ENCODE measurements at places on chromosomes 7 and 10.

GRCh38 chr7:35875292-35875691 lies 74.4 kb downstream of the SEPTIN7 start:
- no peak for DNase-seq

DNA sequence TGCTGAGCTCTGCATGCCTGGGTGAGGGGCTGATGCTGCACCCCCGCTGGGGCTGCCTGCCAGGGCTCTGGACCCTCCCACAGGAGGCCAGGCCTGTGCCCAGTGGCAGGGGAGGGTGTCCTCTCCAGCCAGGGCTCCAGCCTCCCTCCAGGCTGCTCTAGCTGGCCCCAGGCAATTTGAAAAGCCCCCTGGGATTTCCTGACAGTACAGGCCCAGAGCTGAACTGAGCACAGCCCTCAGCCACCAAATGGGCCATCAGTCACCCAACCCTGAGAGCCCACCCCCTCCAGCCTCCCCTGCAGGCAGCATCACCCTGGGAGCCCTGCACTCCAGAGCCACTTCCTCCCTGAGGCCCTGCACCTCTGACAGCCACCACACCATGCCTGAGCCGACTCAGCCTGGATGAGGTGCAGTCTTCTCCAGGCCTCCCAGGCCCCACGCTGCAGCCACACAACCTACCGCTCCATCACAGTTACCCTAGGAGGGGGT lies 101.8 kb upstream of the RET start:
- no peak for DNase-seq

GRCh38 chr10:90337316-90337715 lies 520.5 kb downstream of the HTR7 start:
- no peak for DNase-seq

- DNase-seq: no peak
Measured at GRCh38 chr10:74947781-74948401, 121.5 kb downstream of the KAT6B start.

DNA sequence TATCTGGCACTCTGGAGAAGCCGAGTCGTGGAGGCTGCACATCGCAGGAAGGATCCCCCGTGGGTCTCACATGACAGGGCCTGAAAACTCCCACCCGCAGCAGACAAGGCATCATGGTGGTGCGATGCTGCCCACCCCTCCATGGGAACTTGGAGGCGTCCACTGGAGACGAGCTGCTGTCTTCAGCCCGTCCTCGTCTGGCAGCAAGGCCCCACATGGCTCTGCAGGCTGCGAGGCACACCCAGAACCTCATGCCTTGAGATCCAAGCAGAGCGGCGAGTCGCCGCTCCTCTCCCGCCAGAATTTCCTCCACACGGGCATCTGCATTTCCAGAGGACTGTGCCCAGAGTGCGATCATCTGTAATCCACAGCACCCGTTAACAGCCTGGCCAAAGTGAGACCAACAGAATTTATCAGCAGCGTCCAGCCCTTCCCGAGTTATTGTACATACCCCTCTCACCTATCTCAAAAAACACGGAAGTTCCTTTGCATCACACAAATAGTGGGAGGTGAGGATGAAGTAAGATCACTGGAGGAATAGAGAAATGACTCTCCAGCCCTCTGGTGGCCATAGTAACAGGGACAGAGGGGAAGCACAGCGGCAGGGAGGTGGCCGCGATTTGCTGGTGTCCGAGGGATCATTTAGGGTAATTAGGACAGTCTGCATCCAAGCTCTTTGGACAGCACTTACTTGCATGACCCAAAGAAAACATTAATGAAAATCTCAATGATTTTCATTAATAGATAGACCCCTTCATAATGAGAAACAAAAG lies 292.4 kb downstream of the USP6NL start:
- DNase-seq: no peak

GRCh38 chr10:65497837-65498236 lies 1428.0 kb upstream of the LRRTM3 start:
- DNase-seq: no peak

DNA sequence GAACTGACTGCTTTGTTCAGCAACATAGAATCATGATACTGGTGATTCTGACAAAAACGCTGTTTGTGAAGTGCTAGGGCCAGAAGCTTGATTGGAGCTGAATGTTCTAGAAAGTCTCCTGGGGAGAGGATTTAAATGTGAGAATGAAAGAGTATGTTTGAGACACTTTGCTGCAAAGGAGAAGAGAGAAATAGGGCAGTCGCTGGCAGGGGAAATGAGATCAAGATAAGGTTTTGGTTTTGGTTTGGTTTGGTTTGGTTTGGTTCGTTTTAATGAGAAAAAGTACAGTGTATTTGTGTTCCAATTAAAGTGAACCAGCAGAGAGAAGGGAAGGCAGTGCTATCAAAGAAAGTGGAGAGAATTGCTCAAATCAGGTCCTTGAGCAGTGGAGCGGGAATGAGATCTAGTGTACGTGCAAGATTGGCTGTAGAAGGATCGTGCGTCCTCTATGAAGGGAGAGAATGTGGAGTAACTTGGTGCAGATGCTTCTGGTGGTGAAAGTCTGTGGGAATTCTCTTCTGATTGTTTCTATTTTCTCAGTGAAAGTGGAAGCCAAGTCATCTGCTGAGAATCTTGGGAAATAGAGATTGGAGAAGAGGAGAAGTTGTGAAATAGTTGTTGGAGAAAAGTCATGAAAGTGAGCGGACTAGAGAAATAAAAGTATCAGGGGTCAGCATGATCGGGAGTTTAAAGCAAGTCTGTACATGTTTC lies 270.5 kb downstream of the CCDC3 start:
- no peak for DNase-seq

DNA sequence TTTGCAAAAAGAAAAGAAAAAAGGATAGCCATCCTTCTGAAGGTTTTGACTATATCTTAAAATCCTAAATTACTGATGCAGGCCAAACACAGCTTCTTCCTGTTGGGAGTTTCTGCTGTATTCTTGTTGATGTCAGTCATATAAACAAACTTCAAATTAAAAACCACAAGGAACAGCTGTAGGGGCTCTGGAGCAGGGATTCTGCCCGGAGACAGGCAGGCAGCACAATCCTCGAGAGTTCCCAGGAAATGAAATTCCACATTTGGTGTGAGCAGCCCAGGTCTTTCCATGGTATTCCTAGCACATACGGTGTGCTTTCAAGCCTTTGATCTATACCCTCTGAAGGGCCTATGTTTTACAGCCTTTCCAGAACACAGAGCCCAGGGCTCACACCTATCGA lies 43.2 kb downstream of the INSYN2A start:
- no peak for DNase-seq

GRCh38 chr7:92808006-92808405 lies 28.4 kb downstream of the CDK6 start:
- no peak for DNase-seq

DNA sequence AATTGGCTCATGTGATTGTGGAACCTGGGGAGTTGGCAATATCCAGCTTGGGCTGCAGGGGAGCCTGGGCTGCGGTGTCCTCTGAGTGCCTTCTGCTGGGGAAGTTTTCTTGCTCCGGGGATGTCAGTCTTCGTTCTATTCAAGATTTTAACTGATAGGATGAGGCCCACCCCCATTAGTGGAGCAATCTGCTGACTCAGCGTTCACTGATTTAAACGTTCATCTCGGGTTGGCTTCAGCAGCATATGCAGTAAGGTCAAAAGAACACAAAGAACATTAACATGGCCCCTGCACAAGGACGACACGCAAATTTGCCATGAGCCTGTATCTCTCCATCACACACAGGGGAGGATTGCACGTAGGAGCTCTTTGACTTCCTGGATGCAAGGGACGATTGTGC lies 360.6 kb upstream of the ADARB2 start:
- no peak for DNase-seq

DNA sequence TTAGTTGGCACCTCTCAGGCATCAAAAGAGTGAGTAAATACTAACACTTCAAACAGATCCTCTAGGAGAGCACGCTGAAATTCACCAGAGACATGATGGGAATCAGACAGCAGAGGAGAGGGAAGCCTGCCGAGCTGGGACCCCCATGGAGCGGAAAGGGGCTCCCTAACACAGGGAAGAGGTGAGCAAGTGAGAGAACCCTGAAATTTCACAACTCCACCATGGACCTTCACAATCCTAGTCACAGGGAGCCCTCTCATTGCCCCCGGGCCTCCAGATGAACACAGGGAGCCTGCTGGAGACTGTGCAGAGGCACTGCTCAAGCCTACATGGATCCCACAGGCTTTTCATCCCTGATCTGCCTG lies 59.2 kb upstream of the ANTXRL start:
- no peak for DNase-seq

- no peak for DNase-seq
Measured at GRCh38 chr7:117323305-117323850, 520 bp upstream of the WNT2 start.

GRCh38 chr10:92239151-92239599 lies 51.7 kb downstream of the CPEB3 start:
- no peak for DNase-seq

GRCh38 chr7:37973915-37974314 lies 53.5 kb downstream of the EPDR1 start:
- DNase-seq: peak; percentile 16

DNA sequence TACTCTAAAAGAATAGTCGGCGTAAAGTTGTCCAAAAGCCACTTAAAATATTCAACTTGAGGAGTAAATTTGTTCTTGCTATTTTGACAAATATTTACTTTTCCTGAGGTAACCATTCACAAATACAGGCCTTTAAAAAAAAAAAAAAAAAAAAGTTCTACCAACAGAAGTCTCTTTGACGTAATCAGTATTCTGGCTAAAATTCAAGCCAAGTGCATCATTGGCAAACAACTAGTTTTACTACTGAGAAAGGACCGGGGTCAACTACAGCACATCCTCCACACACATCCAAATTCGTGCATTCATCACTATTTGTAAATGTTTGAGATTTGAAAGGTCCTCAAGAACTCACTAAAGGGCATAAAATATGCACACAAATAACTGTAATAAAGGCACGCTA lies 2.0 kb downstream of the OAT start:
- DNase-seq: no peak

- no peak for DNase-seq
Measured at GRCh38 chr7:156219307-156220077, 407.2 kb upstream of the SHH start.

- DNase-seq: no peak
Measured at GRCh38 chr7:107043491-107043890, 1.0 kb upstream of the PRKAR2B start.

DNA sequence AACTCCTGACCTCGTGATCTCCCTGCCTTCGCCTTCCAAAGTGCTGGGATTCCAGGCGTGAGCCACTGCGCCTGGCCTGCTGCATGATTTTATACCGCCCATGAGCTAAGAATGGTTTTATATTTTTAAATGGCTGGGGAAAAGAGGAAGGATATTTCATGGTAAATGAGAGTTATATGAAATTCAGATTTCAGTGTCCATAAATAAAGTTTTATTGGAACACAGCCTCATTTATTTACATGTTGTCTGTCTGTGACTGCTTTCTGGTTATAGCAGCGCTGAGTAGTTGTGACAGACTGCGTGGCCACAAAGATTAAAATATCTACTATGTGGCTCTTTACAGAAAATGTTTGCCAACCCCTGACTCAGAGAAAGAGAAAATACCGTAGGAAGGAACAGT lies 2.2 kb downstream of the TRRAP start:
- no peak for DNase-seq

DNA sequence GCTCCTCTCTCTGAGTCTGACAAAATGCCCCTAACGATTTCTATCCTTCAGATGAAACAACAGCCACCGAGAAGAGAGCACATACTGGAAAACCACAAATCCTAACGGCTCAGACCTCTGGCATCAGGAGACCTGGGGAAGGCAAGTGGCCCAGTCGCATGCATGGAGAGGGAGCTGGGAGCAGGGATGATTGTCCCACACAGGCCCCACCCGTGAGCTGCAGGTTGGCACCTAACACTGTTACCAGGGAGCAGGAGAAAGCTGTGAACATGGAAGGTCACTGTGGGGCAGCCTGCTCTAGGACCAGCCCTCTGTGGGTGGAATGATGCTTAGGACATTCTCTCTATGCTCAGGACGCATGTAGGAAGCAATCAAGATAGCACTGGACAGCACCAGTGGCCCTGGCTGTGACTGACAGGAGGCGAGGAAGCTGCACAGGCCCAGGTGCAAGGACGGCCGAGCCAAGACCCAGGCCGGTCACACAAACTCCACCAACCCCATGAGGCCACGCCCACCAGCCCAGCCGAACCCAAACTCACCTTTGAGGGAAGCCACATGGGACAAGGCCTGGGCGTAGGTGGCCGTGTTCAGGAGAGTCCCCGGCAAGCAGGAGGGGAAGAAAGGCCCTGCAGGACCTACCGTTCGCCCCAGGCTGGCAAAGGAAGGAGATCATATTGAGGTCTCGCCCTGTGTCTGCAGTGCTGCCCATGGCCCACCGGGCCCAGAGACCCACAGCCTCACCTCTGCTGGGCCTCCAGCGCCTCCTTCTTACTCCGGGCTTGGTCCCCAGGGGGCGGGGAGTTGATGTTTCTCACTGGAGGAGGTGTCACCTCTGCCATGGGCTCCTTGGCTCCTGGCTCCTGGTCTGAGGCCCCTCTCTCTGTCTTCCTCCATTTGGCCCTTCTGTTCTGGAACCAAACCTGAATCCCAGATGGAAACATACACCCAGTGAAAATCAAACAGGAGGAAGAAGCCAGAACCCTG lies 9.7 kb downstream of the DRGX start:
- DNase-seq: no peak

DNA sequence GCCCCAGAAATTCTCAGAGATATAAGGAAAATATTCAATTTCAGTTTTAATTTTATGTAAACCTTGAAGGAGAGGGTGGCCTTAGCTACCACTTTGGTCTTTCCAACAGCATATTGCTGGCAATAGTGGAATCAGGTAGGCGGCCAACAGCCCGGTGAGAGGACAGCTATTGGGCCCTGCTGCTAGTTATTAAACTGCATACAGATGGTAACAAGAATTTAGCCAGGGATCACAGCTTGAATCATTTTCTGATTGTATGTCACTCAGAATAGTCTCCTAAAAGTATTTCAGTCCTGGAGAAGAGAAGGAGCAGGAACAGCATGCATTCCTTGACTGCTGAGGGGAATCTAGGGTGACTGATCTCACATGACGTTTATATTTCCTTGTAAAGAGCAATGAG lies 261.4 kb upstream of the SMIM30 start:
- DNase-seq: no peak

GRCh38 chr7:45183711-45184210 lies 26.2 kb downstream of the RAMP3 start:
- no peak for DNase-seq

DNA sequence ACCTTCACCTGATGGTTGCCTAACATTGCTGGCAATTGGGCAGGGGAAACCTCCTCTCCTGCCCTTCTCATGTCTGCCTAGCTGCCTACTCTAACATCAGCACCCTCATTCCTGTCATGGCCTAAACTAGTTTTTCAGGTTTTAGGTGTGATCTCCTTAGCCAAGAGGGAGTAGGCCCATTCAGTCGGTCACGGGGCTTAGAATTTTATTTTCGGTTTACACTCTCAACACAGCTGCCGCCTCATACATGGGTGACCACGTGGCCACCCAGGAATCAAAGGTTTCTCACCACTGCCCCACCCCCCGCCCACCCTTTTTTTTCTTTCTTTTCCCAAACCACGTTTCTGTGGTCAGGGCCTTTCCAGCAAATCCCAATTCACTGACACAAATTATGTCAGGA lies 97.2 kb downstream of the RALA start:
- DNase-seq: no peak

All from KBM-7 (cell line).